ENCODE measurements at places on chromosomes 5 and 9.

GRCh38 chr5:41649659-41650058, 139.3 kb upstream of the PLCXD3 start:
- DNase-seq: peak; percentile 28

DNA sequence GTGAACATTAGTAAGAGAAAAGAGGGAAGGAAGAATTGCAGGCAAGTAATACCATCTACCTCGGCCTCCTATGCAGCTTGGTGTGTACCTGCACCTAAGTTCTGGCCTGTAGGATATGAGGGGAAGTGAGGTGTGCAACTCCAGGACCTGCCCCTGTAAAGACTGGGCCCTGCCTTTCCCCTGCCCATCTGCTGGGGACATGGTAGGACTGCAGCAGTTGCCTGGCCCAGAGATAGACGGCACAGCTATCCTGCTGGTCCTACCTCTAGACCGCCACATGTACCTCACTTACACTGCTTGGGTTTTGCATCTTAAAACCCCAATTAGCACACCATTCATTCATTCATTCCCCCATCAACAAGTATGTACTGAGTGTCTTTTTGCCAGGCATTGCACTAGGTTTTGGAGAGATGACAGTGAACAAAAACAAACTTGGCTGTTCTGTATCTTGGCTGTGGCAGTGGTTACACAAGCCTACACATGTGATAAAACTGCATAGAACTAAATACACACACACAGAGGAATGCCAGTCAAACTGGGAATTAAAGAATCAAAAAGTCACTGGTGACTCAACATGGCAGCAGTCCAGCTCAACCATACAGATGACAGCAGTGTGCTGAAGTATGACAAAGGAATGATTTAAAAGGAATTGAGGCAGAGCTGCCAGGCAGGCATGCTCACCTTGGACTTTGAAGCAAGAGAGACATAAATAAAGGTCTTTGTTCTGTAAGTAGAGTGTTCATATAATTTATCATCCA, 23.3 kb upstream of the MGAT1 start:
- DNase-seq: no peak

DNA sequence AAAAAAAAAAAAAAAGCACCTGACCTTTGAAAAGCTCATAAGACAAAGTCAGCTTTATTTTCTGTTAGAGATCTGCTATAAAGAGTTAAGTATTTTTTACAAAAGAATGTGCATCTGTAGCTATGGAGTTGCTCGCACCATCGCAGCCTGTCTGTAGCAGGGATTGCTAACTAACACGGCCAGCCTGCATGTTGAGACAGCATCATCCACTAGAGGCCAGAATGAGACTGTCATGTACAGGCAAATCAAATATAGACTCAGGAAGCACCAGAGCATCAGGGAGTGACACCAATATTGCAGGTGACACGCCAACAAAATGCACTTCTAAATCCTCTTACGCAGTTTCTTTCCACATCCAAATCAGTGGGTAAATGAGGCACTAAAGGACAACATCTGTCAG, 136.3 kb upstream of the RASEF start:
- DNase-seq: peak; percentile 55

DNA sequence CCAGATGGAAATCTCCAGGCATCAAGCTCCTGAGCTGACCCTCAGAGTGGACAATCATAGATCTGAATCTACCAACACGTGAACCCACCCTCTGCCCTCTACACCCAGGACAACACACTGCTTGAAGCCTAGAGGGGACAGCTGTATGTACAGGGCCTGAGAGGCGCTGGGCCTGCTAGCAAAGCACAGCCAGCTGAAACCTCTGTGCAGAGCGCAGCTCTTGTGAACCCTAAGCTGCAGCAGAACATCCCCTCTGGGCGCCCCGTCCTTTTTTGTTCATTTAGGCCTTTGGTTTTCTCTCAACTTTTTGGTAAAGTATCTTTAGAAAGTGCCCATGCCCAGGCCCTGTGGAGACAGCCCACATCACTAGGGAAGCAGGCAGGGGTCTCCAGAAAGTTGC, 62.4 kb upstream of the SPTLC1 start:
- DNase-seq: no peak

DNA sequence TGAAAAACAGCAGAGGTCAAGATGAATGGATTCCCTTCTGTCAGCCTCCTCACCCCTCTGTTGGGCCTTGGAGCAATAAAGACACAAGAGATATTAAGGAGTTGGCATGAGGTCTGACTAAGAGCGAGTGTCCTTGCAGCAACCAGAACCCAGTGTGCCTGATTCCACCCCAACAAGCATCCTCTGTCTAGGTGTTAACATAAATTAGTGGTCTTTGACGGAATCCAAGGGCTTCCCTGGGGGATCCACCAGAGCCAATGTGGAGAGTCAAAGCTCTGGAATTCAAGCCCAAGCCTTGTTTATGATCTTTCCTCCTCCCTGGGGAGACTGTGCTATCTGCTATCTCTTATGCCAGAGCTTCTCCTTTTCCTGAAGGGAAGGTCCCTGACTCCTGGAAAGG, 128.1 kb upstream of the SMIM23 start:
- no peak for DNase-seq

DNA sequence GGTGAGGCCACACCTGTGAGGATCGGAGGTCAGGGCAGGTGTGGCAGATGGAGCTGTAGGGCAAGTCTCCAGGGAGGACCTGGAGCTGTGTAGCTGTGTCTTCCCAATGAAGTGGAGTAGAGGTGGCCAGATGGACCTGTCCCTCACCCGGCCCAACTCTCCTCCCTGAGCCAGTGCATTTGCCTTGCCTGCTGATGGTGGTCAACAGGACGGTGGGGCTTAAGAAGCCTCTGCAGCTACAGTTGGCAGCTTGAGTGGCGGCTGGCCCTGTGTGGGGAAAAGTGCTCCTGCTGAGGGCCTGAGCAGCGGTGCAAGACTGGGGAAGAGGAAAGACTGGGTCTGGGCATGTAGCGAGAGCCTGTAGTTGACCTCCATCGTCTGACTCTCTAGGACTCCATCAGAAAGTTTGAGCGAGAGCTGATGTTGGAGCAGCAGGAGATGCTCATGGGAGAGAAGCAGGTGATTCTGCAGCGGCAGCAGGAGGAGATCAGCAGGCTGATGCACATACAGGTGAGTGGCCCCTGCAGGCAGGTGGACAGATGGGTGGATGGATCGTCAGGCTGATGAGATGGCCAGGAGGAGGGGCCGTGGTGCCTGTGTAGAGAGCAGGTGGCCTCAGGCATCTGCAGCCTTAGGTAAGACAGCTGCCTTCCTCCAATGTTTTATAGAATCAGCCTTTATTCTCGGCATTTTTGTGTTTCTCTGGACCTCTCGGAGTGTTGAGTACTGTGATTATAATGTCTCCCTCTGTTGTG, 24.9 kb downstream of the PITX1 start:
- DNase-seq: peak; percentile 16

DNA sequence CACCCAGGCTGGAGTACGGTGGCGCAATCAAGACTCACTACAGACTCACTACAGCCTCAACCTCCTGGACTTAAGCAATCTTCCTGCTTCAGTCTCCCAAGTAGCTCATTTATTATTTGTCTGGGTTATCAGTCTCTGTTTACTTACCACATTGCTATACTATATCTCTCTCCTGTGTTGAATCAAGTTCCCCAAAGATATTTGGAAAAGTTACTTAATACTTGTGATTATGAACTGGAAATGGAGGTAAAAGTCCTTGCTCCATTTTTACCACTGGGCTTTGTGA, 55.6 kb downstream of the ANGPTL2 start:
- no peak for DNase-seq

DNA sequence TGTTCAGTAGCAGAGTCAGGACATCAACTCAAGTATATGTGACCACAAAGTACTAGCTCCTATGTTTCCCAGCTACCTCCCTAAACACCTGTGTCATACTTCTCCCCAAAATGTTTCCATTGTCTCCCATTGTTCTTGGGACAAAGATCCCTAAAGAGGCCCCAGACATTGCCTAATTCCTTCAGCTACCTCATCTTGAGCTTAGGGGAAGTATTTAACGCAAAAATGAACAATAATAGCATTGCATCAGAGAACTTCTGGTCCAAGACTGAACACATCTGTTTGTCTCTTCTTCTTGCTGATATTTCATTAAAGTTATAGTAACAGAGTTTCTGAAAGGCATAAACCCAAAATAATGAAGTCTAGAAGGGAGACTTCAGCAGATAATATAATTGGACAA, 430.8 kb downstream of the MTRR start:
- no peak for DNase-seq

DNA sequence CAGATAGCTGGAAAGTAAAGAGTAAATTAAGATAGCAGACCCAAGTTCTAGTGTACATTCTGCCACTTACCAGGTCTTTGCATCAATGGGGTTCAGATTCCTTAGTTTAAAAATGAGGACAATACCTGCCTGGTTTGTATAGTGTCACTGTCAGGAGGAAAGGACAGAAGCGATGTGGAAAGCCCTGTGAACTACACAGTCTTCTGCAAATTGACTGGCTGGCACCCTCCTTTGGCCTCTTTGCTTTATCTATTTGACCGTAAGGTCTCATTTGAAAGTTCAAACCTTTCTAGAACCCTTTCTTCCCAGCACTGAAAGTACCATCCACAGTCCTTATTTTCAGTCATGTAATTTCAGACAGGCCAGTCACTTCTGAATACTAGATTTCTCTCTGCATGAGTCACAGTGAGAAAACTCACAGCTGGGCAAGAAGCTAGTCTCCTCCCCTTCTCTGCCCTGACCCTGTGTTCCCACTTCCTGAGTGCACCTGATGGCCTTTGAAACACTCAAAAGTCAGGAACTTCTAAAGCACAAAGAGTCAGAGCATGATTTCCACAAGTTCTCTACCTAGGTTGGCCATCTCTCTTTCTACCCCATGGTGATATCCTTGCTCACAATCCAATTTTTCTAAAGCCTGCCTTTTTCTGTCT, 91.3 kb upstream of the RASEF start:
- no peak for DNase-seq

DNA sequence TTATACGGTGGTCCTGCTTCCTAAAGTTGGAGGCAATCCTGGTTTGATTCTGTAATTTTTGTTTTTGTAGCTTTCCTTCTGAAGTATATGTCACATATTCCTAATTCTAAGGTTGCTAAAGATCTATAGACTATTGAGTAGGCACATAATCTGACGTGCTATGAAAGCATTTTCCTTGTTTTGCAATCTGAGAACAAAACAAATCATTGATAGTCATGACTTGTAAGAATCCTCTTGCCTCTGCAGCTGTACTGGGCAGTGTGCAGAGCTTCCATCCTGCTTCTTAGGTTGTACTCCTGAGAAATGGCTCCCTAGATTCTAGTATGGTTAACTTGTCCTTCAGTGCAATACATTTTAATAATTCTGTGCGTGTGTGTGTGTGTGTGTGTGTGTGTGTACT, 35.4 kb downstream of the SEMA6A start:
- DNase-seq: no peak

DNA sequence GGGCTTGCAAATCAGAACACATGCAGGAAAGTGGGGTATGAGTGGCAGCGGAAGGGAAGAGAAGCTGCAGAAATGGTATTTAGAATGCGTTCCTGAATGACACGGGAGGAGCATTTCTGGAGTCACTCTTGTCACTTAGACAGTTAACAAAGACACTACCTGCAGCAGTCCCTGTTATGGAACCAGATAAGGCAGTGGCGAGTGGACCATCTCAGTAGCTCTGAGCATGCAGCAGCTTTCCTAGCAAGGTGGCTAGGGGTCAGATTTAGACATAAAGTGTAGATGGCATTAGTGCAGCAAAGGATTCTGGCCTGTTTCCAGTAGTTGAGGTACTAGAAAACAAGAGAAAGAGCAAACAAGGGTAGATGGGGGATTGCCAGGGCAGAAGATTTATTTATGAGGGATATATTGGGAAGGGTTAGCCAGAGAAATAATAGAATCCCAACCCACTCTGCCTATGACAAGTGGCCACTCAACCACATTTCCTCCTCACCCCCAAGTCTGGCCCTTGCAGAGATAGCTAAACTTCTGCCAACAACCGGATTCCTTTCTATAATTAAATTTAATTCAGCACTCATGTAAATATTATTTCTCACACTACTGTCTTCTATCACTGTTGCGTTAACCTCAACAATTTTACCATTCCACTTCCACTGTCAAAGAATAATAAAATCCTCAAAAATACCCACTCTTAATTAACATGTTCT, 201.6 kb downstream of the DCP2 start:
- peak; percentile 10 for DNase-seq

DNA sequence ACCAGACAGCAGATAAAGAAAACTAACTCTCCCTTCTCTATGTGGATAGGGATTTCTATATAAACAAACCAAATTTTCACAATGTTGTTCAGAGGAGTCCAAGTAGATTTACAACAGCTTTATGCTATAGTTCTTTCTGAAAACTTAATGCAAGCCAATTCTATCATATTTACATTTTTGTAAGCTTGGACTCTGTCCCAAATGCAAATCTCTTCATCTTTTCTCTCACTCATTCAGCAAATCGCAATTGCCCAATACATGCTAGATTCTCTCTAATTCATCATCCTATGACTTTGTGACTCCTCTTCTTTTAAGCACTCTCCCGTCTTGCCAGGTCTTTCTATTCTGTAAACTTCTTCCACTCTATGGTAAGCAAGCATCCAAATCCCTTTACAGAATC, 39.1 kb upstream of the UGT3A2 start:
- DNase-seq: no peak

DNA sequence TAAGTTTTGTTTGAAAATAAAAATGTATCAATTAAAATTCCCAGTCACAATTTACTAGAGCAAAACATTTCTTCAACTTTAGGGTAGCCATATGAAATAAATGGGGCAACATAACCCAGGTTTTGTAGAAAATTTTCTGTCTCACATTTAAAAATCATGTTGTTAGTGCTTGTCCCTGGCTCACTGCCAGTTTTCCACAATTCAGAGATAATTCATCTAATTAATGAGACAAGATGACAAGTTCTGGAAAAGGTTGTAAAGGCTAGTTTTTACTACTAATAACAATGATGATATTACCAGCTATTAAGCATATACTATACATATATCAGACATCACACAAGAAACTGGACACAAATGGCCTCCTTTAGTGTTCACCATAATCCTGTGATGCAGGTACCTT, 45.9 kb downstream of the MEGF9 start:
- no peak for DNase-seq

GRCh38 chr5:141826674-141827073, 51.5 kb downstream of the PCDH1 start:
- DNase-seq: no peak

DNA sequence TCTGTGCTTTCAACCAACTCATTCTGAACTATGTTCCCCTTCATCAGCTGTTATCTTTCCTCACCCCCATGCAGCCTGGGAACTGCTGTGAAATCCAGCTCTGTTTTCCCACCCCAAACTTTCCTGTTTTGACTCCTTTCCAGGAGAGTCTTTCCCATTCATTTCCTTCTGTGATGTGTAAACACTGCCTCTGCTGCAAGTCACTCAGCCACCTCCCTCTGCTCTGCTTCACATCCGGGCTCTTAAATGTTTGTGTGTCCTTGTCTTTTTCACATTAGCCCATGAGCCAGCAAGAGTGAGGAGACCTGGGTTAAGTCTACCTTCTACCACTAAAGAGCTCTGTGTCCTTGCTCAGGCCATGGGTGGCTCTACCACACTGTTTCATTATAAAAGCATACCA, 137.5 kb downstream of the ICE1 start:
- DNase-seq: peak; percentile 16

DNA sequence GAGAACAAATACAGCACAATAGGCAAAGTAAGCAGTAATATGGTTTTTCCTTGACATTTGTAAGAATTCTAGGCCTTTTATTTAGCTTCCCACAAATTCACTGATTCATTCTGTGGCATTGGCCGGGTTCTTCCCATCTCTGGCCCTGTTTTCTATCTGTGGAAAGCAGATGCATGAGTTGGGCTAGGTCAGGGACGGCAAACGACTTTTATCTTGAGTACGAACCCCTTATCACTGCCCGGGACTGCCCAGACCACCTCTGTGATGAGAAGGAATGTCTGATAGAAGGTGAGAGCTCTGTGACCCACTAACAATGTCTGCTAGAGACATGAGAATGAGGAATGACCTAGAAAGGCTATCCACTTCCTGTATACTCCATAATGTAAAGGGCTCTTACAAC, 35.4 kb upstream of the ADAM19 start:
- DNase-seq: no peak

Data from SHP77 (cell line).